Adrenal gland (tissue), 19 donors: ENCODE measurements at places on chromosomes 13 and 19. TPM values are rescaled to one million over a fixed set of nuclear protein-coding genes. Genes with fewer than 3 reads are reported as not detected.

DNA sequence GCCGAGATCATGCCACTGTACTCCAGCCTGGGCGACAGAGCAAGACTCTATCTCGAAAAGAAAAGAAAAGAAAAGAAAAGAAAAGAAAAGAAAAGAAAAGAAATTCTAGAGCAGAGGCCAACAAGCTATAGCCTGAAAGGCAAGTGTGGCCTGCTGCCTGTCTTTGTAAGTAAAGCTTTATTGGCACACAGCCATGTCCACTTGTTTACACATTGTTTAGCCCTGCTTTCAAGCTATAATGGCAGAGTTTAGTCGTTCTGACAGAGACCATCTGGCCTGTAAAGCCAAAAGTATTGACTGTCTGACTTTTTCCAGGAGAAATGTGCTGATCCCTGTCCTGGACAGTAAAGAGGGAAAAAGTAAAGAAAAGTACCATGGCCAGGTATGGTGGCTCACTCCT is 18.3 kb downstream of the NWD1 start:
- DNase-seq = no peak

GRCh38 chr19:17282488-17283125 is 906 bp downstream of the ANKLE1 start:
- peak; percentile 83 for DNase-seq

DNA sequence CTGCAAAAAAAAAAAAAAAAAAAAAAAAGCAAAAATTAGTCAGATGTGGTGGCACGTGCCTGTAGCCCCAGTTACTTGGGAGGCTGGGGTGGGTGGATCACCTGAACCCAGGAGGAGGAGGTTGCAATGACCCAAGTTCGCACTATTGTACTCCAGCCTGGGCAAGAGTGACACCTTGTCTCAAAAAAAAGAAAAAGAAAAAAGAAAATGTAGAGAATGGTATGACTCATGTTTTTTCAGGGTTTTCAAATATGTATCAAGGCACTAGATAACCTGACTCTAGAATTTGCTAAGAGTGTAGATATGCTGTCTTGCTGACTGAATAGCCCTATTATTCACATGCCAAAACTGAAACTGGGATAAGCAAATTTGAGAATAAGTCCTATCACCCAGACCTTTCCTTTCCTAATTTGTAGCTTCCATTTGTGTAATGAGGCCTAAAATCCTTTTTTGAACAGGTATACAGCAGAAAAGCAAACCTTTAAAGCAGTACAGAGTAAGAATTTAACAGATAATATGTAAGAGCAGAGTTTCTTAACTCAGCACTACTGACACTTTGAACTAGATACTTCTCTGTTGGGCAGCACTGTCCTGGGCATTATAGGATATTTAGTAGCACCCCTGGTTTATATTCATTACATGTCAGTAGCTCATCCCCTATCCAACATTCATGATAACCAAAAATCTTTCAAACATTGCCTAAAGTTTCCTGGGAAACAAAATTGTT is 108.6 kb downstream of the ELF1 start:
- no peak for DNase-seq

TNNT1 gene
- not detected for total RNA-seq

- DNase-seq = no peak
These were observed 32.1 kb downstream of the CYP4F22 start for GRCh38 chr19:15540435-15540834.

GRCh38 chr13:104321756-104322155 is 1255.5 kb upstream of the SLC10A2 start:
- no peak for DNase-seq

GRCh38 chr13:77507931-77508776 is 27.4 kb upstream of the SCEL start:
- DNase-seq = no peak

DNA sequence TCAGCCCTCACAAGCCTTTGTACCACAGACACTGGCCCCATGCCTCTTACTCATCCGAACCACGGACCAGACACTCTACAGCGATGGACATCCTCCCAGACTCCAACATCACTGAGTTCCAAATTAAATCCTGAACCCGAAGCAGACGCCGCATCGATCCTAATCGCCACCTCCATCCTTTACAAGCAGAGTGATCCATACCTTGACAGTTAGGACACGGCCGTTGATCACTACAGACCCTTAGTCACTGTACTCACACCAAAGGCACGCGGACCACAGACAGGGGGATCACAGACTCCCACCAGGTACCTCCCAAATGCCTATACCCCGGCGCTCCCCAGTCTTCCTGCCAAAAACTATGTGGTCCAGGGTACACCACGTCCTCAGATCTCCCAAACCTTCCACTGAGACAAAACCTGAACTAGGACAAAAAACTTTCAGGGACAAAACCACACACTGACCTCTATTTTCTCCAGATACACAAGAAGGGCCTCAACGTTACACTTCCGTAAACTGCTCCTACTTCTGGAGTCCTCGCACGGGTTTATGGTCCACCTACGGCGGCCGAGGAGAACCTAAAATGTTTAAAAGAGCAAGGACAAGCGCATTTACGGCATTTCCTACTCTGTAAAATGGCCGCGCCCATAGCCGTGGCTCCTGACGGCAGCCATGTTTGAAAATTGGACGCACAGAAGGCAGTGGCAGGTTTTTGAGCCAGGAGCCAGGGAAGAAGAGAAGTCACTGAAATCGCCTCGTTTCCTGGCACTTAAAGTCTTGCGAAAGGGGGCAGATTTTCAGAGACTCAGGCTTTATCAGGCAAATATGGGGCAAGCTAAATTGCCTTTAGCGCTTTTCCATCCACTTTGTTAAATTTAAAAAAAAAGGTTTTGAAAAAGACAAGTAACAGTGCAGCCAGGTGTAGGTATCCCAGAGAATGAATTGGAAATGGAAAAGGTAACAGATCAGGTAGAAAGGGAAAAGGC is at the start of gene ZNF350:
TSS of gene ZNF350 (minus strand) at position 532 of the 983 bp plus-strand sequence. CDS start 12,480 bp downstream, outside the sequence.
- peak; percentile 94 for DNase-seq

- no peak for DNase-seq
These were observed 500.9 kb downstream of the MYO16 start for GRCh38 chr13:109130093-109130835.

DNA sequence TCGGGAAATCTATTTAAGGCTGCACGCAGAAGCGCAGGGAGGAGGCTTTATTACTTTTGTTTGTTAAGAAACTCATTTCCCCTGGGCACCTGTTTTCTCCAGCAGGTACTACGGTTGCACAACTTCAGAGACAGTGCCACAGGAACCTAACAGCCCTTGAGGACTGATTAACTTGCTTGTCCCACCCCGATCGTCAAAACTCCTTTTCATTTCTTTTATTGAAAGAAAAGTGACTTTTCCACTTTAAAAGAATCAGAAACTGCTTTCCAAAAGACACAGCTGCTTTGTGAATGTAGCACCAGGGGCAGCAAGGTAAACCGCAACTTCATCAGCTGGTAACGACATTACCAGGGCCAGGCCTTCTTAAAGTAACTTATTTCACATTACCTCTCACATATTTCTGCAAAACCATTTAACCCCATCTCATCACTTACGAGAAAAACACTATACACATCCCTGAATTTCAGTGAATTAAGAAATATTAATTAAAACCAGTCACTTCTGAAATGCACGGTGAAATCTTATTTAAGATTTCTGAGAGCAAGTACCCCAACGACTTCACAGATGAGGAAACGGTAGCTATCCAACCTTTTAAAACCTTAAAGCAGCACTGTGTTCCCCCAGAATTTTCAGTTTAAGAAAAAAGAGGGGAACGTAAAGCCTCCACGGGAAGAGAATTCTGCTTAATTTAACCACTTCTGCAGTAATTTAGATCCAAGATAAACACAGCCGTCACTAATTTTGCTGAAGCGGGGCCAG is 1.4 kb downstream of the ANKRD10 start:
- no peak for DNase-seq

- peak; percentile 54 for DNase-seq
These were observed 22.0 kb downstream of the SBNO2 start for GRCh38 chr19:1151917-1152587.

DNA sequence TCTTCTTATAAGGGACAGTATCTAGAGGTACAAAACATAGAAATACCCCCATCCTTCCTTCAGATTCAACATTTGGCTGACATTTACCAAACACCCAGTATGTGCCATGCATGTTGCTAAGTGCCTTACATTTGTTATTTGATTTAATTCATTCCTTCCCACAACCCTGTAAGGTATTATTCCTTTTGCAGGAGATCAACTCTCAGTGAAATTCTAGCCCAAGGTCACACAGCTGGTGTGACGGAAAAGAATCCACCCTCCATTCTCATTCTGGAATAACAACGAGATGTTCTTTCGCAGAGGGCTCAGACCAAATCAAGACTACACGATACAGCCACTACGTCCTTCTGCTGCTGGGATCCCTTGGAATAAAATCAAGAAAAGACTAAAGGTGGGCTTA is 67.8 kb downstream of the C13orf42 start:
- no peak for DNase-seq

- peak; percentile 81 for DNase-seq
These were observed 7.7 kb downstream of the KDM4B start for GRCh38 chr19:4976401-4977298.

DNA sequence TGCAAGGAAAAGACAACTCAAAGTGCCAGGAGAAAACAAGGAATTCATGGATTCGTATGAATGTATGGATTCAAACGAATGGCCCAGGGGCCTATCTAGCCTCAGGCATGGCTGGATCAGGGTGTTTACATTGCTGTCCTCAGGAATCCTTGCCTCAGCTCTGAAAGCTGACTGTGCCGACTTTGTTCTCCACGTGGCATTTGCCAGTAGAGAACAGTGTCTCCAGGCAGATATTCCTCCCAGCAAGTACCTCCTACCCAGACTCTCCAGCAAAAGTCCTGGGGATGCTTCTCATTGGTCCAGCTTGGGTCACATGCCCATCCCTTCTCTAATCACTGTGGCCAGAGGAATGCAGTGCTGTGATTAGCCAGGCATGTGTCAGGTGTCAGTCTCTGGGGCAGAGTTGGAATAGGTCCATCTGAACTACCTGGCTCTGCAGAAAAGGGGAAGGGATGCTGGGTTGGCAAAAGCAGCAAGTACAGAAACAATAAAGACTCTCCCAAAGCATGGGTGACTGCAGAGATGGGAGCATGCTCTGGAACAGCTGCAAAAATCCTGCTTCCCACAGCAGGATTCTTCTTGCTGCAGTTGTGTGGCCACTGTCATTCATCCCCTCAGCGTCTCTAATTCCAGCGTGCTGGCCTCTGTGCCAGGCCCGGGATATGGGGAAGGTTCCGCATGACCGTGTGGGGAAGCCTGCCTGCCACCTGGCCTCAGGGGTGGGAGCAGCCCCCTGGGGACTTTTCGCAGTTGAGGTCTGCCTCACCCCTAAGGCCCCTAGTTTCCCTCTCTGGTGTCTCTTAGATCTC is 30.0 kb downstream of the CCNE1 start:
- DNase-seq = peak; percentile 82

- peak; percentile 97 for DNase-seq
These were observed 61.2 kb downstream of the MLLT1 start for GRCh38 chr19:6218491-6219146.

- no peak for DNase-seq
These were observed 30.4 kb downstream of the NOTCH3 start for GRCh38 chr19:15170345-15170744.

- DNase-seq = no peak
These were observed 17.2 kb upstream of the DACT3 start for GRCh38 chr19:46678110-46678732.

- no peak for DNase-seq
These were observed 63.8 kb downstream of the ITGBL1 start for GRCh38 chr13:101516262-101516661.

SERPINE3 gene
- not detected for total RNA-seq

GRCh38 chr13:94300401-94300800 is 179.1 kb downstream of the DCT start:
- DNase-seq = no peak

GRCh38 chr13:46797501-46798237 is 708 bp upstream of the ESD start:
- no peak for DNase-seq

GRCh38 chr19:13747098-13747453 is 17.2 kb upstream of the MRI1 start:
- DNase-seq = no peak

EFNB2 gene
- total RNA-seq = 13.0 TPM

GRCh38 chr19:16117594-16118033 is 5.9 kb downstream of the RAB8A start:
- DNase-seq = no peak

GRCh38 chr13:93853912-93854311 is 625.6 kb downstream of the DCT start:
- DNase-seq = no peak

DNA sequence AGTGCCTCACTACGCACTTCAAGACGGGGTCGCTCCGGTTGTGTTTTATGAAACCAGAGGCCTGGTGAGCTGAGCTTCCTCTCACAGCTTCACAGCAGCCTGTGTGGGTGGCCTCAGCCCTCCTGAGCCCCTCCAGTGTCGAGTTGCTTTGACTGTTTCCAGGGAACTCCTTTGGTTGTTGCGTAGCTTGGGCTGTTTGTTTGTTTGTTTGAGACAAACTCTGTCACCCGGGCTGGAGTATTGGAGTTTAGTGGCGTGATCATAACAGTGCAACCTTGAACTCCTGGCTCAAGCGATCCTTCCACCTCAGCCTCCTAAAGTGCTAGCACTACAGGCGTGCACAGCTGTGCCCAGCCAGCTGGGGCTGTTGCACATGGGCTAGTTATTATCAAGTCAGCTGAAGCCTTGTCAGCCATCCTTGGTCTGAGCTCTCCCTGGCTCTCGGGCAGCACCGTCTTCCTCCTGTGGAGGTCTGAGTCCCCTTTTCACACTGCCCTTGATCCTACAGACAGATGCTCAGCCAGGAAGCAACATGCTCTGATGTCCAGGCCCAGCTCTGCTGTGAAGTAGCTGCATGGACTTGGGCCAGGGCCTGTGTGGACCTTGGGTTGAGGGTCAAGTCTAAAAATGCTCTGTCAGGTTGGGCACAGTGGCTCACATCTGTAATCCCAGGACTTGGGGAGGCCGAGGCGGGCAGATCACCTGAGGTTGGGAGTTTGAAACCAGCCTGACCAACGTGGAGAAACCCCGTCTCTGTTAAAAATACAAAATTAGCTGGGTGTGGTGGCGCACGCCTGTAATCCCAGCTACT is 10.2 kb downstream of the DOT1L start:
- no peak for DNase-seq

DNA sequence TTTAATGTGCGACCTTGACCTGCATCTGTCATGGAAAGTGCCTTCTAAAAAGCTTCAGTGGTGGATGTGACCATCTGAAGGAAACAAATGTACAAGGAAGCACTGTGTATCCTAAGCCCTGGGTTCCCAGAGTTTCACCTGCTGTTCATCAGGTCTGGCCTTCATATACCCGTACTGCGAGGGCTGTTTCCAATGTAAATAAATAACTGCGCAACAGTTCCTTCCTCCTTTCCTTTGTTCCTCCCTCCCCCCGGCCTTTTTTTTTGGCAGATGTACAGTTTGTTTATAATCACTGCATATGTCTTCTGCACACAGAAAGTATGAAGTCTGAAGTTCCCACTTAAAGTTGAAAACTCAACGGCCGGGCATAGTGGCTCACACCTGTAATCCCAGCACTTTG is 5.2 kb downstream of the FAAP24 start:
- DNase-seq = no peak

- no peak for DNase-seq
These were observed 402.7 kb downstream of the TBC1D4 start for GRCh38 chr13:75079226-75079625.

- DNase-seq = no peak
These were observed 7.1 kb downstream of the MISP start for GRCh38 chr19:757811-758668.

GRCh38 chr19:29804493-29804892 is 7.3 kb upstream of the CCNE1 start:
- DNase-seq = no peak

GRCh38 chr19:46049597-46049996 is 8.8 kb upstream of the IGFL4 start:
- no peak for DNase-seq
